Kasumi-1 (cell line): ENCODE measurements at places on chromosomes 2 and 18.
A peak's percentile ranks its signal among the peaks of the same experiment; 100 is the strongest.

DNA sequence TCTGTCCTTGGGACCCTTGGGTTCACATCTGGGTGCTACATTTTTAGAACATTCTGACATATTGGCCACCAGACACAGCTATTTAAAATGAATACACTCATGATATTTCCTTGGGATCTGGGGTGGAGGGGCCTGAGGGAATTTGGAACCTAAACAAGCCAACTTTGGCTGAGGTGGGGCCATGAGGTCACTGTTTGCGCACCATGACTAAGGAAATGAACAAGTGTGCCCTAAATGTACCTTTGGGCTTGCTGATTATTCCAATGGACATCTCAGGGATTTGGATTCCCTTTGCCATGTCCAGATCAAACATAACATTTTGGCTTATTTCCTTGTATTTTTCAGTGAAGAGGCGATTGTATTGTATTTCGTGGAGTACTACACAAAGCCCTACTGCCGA is 80.5 kb upstream of the SEC11C start:
- DNase-seq, result no peak

DNA sequence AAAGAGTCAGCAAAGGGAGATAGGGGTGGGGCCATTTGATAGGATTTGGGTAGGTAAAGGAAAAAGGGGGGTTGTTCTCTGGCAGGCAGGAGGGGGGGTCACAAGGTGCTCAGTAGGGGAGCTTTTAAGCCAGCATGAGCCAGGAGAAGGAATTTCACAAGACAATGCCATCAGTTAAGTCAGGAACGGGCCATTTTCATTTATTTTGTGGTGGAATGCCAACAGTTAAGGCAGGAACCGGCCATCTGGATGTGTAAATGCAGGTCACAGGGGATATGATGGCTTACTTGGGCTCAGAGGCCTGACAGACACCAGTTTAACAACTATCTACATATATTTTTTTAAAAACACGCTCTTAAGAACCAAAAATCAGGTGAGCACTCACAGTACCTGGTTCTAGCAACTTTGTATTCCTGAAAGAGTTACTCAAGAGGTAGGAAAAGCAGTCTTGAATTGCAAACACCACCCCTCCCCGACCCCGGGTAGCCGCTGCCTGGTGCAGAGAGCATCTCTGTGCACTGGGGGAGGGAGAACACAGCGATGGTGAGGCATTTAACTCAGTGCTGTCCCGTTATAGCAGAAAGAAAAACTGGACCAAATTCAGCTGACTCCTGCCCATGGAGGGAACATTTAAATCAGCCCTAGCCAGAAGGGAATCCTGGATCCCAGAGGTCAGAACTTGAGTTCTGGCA is 414.5 kb upstream of the KLHL29 start:
- DNase-seq, result no peak

GRCh38 chr18:55427951-55428350 is 160.0 kb downstream of the TCF4 start:
- no peak for DNase-seq

DNA sequence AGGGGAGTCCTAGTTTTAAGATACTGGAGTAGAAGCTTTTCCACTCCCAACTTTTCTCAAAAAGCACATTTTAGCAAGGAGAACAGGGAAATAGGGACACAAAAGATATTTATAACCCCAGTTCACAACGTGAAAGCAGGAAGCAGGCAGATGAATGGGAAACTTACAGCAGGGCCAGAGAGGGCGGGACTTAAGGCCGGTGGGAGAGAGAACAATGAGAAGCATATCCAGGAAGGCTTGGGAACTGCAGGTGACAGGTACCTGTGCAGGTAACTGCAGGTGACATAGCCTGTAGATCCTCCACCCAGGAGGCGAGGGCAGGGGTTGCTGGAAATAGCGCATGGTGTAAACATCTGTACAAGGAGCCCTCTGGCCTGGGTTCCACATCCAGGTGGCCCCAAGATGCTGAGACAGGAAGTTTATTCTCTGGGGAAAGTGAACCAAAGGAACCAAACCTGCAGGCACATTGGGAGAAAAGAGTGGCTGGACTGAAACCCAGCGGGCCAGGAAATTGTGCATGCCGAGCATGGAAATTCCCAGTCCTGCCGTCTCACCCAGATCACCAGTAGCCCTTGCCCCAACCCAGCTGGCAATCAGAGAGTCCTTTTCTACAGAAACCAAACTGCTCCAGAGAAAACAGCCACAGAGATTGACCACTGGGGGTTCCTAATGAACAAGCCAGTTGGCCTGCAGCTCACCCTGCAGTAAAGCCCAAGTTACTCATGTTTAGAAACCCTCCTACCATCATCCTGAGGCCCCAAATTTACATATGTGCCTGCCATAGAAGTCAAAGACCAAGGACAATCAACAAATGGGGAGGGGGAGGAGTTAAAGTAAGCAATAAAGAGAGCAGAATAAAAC is 24.3 kb upstream of the COL6A3 start:
- DNase-seq, result no peak

- DNase-seq, result peak; percentile 42
Measured at GRCh38 chr2:241882091-241882625, 12.6 kb downstream of the RTP5 start.

DNA sequence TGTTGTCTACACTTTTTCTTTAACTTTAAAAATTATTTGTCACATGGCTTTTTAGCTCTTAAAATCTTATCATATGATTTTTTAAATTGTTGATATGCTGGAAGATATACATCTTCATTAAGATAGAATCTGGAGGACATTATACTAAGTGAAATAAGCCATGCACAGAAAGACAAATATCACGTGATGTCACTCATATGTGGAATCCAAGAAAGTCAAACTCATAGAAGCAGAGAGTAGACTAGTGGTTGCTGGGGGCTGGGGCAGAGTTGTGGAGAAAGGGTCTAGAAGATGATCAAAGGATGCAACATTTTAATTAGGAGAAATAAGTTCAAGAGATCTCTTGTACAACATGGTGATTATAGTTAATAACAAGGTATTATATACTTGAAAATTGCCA is 280.9 kb downstream of the GULP1 start:
- DNase-seq, result no peak

- no peak for DNase-seq
Measured at GRCh38 chr2:172834881-172835280, 99.2 kb downstream of the RAPGEF4 start.

GRCh38 chr18:635171-635570 is 22.3 kb upstream of the TYMS start:
- no peak for DNase-seq

DNA sequence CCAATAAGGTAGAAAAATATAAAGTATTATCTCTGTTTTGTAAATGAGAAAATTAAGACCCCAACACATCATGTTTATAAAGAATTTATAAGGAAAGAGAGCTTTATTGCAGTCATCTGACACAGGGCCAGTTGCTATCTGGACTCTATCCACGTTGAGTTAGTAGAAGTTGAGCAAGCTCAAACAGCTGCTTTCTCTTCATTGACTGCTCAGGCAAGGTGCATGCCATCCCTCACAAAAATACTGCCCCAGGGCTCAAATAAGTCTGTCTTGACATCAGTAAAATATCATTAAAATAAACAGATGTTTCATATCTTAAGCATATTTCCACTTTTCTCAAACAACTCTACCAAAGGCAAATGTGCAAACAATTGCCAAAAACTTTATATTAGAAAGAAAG is 14.8 kb downstream of the COL5A2 start:
- DNase-seq, result no peak

- DNase-seq, result peak; percentile 80
Measured at GRCh38 chr2:181457741-181458425, 697 bp downstream of the ITGA4 start.

DNA sequence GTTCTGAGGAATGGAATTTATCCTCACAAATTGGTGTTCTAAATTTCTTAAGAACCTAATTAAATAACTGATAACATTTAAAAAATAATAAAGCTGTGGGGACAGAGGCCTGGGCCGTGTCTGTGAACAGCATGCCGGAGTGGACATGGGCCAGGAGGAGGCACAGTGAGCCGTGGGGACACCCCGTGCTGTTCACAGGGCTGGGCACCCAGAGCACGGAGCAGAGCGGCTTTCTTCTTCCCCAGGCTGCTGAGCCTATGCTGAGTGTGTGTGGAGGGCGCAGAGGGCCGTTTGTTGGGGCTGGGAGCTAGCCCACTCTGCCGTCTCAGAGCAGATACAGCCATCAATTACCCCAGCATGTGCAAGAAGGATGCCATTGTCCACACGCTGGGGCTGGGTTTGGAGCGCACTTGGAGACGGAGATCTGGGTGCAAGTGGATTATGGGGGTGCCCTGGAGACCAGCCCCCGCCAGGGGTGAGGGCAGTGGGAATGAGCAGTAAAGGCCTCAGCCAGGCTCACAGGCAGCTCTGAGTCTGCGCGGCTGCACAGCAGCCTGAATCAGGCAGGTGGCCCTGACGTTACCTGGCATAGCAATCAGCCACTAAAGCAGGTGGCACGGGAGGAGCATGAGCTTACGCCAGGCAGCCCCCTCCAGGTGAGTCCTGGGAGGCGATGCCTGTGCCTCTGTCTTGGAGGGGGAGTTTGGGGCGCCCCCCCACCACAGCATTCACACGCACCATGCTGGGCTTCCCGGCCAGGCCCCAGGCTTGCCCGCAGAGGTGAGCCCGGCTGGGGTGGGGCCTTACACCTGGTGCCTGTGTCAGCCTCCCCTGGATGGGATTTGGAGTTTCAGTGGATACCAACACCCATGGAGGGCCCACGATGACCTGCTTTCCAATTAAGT is 52.1 kb upstream of the SLC66A3 start:
- no peak for DNase-seq

GRCh38 chr18:36905571-36905970 is 76.6 kb downstream of the KIAA1328 start:
- DNase-seq, result no peak

DNA sequence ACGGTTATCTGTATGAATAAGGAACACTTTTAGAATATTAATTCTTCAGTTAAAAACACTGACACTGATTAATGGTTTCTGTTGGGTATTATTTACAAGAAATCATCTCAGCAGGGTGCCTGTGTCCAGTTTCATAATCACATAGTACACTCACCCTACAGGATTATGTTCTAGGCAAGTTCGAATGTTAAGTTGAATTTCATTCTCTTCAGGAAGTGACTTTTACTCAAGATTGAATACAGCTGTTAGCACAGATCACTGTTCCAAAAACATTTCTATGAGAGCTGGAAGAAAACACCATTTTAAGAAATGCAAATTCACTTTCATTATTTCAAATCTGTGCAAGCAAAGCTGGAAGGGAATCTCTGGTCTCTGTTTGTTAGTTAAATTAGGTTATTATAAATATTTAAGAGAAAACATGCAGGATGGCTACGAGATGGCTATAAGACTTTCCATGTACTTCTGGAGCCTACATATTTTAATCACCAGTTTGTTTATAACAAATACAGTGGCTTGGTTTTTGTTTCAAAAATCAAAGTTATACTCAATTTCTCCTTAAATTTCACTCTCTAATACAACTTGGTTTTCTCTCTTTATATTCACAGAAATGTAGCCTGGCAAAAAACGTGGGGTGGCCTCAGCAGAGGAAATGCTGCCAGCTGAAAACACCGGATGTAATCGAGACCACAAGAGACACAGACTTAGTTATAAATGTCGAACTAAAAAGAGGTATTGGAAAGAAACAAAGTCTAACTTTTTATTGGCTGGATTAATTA is 65.8 kb downstream of the RBMS1 start:
- DNase-seq, result peak; percentile 87

DNA sequence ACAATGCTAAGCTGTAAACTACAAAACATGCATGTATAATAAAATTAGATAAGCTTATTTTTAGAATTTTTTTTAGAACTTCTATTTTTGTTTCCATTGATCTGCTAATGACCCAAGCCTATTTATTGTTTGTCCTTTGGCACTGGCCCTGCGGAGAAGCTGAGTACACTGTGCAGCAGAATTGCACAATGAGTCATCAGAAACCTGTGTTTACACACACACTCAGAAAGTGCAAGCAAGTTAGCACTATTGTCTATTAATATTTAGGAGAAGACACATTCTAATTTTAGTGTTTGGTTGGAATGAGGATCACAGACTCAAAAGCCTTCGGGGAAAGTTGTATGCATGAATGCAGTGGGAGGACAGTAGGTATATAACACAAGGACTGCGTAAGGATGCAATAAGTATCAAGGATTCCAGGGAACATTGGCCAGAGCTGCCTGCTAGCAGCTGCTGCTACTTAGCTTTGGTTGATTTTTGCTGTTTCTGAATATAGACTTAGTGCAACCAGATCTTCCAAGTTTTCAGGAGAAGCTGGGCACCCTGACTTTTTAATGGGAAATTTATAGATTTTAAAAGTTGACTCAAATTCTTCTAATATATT is 128.2 kb downstream of the KCNH7 start:
- no peak for DNase-seq

- peak; percentile 47 for DNase-seq
Measured at GRCh38 chr18:2971741-2972552, 41.0 kb downstream of the LPIN2 start.

DNA sequence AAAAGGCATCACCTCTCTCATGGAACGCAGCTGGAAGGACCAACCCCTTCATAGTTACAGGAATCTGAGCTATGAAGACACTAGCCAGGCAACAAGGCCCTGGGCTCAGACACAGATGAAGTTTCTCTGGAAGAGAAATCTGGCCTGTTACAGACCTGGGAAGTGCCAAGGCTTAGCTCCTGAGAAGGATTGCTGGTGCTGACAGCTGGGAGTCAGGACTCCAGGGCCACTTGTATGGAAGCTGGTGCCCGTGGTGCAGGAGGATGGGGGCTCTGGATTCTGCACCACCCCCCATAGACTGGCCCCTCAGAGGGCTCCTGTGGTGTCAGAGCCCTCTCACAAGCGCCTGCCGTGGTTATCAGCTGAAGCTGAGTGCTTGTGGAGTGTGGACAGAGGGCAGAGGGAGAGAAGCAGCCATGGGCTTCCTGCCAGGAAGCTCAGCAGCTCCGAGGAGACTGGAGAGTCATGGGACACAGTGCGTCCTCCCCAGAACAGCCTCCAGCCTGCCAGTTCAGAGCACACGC is 87.3 kb upstream of the LCLAT1 start:
- DNase-seq, result no peak

DNA sequence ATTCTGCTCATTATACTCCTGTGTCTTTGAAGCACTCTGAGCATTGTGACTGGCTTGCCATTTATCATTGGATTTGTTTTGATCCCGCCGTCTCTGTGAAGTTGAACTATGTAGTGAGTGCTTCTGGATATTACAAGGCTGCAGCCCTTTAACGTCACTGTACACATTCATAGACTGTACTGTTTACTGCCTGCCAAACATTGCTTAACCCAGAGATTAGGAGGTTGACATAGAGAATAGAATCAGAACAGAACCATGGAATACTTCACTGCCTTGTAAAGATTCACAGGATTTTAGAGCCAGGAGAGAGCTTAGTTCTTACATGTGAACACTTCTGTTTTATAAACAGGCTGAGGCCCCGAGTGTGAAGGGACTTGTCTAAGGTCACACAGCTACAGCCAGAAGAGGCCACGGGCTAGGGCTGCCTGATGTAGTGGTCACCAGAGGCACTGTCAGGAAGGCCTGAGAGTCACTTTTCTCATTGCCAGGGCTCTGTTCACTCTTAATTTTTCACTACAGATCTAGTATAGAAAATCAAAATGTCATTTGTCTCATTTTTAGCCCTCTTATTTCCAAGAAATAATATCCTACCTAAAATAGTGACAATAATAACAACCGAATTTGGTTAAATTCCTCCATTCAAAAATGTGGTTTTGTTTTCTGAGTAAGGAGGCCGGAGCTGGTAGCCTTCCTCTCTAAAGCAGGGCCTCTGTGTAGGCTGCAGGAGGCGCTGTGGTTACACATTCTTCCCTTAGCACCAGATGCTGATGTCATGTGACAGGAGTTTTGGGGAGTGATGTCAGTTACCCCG is 87.9 kb downstream of the UGGT1 start:
- DNase-seq, result peak; percentile 81

- DNase-seq, result no peak
Measured at GRCh38 chr2:239112127-239112774, 264.4 kb downstream of the TWIST2 start.

GRCh38 chr18:22342625-22343024 is 75.1 kb downstream of the CTAGE1 start:
- DNase-seq, result no peak
